ENCODE measurements at places on chromosomes 3 and 15.

DNA sequence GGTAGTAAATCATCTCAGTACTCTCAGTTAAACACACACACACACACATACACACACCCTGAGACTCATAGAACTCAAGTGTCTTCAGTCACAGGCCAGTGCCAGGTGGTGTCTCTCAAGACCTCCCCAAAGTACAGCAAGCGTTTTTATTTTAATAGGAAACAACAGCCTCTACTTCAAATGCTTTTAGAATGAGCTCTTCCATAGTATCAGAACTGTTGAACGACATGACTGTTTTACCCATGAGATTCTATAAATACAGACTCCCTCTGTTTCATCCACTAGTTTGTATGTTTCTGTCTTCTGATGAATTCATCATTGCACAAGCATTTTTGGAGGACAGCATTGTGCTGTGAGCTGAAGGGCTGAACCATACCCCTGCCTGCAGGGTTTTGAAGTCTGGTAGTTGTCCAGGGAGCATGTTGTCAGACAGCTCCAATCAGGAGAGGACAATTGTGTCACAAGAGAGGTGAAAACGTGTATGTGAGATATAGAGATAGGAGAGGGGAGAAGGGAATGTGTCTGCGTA lies 201.0 kb upstream of the BCL6 start:
- DNase-seq, result no peak

DNA sequence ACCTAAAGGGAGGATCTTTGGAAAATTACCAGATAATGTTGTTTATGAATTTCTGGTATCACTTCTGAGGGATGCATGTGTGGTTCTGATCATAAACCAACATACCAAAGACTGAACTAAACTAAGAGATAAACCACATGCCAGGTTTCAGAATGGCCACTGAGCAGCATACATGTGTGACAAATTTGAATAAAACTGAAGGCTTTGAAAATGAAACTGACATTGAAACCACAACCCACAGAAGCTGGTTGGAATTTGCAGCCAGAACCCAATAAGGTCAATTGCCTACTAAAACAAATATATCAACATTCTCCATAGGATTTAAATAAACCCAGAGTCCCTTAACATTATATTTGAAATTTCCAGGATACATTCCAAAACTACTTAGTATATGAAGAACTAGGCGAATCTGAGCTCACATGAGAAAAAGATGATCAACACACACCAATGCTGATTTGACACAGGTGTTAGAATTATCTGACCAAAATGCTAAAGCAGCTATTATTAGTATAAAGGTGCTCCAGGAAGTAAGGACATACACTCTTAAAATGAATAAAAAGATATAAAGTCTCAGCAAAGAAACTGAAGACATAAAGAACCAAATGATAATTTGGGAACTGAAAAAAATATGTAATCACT lies 125.0 kb downstream of the ZNF280D start:
- DNase-seq, result no peak

DNA sequence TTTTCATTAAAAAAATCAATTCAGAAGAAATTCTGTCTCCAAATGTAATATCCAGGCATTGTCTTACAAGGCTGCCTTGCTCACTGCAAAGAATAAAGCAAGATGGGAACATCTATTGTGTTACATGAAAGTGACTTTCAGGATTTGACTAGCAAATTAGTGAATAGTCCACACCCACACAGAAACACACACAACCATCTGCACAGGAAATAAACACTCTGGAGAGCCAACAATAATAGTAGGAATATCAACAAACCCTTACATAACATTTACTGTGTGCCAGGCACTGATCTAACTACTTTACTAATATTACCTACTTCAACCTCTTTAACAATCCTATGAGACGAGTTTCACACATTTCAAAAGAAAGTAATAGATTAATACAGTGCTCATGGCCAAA lies 28.9 kb upstream of the ZNF385D start:
- DNase-seq, result no peak

GRCh38 chr15:85707519-85708338 lies 87.0 kb downstream of the KLHL25 start:
- no peak for DNase-seq

DNA sequence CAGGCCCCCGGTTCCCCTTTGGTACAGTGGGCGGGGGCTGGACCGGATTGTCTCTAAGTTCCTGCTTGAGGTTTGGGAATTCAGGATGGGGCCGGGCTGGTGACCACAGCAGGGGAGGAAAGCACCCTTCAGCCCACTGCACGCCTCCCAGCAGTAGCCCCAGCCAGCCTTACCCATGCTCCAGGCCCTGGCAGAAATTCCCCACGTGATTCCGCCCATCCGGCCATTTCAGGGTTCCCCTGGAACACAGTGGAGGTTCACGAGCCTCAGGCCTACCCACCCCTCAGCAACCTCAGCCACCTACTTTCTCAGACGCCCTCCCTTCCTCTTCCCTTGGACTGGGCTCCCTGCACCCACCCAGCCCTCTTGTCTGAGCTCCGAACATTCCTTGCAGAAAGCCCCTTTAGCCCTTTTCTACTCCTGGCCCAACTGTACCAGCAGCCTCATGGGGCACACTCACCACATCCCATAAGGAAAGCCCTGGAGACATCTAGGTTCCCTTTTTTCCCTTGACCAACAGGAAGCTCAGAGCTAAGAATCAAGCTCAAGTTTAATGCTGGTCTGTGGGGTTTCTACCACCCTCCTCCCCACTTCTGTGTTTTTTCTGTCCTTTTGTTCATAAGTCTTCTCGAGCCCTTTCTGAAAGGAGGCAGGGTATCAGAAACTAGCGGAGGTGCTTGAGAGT lies 11.5 kb downstream of the ALS2CL start:
- DNase-seq, result no peak

DNA sequence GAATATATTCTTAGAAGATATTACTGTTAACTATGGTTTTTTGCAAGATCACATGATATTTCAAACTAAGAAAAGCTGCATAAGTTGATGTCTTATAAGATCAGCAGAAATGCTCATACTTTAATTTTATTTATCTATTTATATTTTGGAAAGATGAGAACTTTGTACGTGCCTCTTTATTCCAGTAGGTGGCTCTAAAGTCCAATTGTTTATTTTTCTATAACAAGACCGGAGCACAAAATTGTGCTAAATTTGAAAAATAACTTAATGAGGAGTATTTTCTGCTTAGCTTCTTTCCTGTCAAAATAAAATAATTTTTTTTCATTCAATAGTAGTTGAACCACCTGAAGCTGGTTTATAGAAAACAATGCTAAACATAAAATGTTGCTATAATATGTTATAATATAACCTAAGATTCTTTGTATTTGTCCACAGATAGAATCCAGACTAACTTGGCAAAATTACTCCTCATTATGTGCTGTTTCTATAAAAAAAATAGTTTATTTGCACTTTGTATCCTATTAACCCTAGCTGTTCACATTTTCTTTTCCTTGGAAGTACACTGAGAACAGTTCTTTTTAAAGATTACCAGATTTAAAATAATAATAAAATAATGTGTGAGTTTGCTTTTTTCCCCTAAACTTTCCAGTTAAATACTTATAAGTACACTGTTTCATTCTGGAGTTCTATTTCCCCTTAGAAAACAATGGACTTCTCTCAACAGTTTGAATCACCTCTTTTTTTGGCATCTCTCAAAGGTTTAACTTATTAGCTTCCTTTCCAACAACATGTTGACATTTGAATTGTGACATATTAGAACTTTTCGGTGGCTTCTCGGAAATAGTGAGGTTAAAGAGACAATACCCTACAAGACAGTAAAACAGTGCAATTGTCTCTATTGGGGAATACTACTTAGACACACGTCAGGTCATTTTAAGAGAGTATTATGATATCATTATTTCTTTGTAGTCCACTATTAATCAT lies 530.0 kb downstream of the MECOM start:
- DNase-seq, result no peak

- no peak for DNase-seq
Measured at GRCh38 chr3:197858598-197858997, 67.5 kb downstream of the LRCH3 start.

DNA sequence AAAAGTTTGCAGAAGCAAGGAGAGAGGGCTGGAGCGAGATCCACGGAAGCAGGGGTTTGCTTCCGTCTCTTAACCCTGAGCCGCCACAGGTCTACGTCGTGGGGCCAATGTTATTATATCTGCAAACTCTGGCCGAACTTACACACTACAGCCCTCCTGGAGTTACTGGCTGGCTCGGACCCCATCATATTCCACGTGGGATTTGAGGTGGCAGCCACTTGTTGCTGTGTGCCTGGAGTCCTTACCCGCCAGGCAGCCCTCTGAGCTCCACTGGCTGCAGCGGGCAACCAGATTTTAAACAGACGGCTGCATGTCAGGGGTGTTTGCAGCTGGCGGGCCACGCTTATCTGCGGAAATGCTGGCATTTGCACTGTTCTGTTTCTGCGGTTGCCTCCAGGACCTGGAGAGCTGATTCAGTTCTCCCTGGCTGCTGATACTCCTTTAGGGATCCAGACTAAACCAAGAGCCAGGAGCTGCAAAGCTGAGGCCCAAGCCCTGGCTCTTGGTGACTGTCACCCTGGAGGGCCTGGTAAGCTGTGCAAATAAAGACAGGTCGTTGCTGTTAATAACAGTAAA lies 34.7 kb downstream of the TM2D3 start:
- DNase-seq, result no peak

- no peak for DNase-seq
Measured at GRCh38 chr3:59751606-59752005, 701.8 kb upstream of the CFAP20DC start.

- DNase-seq, result no peak
Measured at GRCh38 chr3:182716114-182716688, 77.1 kb upstream of the ATP11B start.

GRCh38 chr3:2454865-2455264 lies 356.2 kb downstream of the CNTN4 start:
- DNase-seq, result no peak

- no peak for DNase-seq
Measured at GRCh38 chr15:40366457-40367370, 8.7 kb downstream of the DISP2 start.

DNA sequence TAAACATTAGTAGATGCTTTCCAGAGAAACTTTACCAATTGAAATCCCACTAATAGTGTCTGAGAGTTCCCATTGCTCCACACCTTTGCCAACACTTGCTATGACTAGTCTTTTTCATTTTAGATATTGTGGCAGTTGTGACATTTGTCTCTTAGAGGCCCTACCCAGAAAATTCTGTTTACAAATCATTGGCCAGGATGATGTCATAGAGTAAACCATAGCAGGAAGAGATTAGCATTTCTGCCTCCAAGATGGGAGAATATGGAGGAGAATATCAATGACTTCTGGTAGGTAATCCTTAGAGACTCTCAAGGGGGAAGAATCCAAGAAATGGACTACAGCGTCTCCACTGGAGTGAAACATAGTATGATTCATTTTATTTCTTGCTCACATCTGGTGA lies 291.0 kb upstream of the CNTN3 start:
- DNase-seq, result no peak

GRCh38 chr15:100596792-100597191 lies 5.2 kb downstream of the LINS1 start:
- DNase-seq, result peak; percentile 81

DNA sequence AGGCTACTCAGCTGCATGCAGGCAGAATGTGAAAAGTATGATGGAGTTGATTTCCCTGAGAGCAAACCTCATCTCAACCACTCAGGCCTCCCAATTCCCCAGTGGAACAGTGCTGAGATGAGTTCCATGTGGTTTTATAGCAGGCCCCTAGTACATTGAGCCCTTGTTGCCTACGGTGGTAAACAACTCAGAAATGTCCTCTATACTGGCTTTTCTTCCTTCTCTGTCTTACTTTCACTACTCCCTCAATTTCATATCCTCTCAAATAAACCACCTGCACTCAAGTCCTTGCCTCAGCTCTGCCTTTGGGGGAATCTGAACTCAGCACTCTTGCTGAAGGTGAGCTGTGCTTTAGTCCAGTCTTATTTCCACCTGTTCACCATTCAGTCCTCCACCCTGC lies 399.9 kb downstream of the PDCD6IP start:
- DNase-seq, result no peak

DNA sequence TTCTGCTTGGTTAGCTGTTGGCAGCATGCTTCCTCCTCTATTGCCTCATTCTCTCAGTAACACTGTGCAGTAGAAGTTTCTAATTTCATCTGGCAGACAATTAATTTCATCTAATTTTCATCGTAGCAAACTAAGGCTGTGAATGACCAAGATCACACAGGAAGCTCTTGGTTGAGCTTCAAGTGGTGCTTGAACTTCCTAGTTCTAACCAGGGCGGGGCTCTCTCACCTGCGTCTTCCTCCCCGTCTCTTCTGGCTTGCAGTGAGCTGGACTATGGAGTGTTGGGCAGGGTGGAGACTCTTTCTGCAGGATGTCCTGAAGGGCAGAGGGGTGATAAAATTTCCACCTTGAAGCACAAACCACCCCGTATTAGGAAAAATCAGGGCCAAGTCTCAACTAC lies 2.0 kb upstream of the IL16 start:
- DNase-seq, result no peak

GRCh38 chr3:50675179-50676030 lies 678 bp downstream of the DOCK3 start:
- DNase-seq, result no peak

- DNase-seq, result no peak
Measured at GRCh38 chr3:129035360-129036221, 25.0 kb upstream of the GP9 start.

DNA sequence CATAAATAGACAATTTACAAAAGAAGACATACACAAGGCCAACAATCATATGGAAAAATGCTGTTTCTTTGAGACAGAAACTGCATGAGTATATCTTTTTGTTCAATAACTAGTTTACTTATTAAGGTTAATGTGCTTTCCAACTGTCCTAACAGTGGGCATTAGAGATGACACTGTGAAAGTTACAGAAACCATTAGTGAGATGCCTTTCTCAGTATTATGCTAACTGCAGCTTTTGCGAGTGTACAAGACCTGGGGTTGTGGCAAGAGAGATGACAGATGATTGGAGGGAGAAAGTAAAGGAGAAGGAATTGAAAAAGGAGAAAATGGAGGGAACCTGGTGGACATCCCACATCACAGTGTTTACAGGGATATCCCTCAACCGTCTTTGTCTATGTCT lies 640.5 kb downstream of the ZPLD1 start:
- DNase-seq, result no peak

Data from liver (tissue), 10 donors.